ENCODE measurements at places on chromosomes 3 and 15.
A peak's percentile ranks its signal among the peaks of the same experiment; 100 is the strongest.

DNA sequence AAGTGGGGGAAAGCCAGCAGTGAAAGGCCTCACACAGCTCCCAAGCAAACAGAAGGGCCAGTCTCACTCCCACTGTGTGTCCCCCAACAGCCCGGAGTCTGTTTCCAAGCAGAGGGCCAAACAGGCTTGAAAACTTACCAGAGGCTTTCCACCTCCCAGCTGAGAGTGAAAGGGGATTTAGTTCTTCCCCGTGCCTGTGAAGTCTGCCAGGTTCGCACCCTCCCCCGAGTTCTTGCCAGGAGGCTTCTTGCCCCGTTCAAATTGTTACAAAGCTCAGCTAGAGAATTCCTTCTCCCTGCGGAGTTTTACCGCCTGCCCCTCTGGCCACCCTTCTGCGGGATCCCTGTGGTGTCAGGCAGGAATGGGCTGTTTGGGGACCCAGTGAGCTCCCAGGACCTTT, 68.0 kb upstream of the WNT7A start:
- no peak for DNase-seq

GRCh38 chr15:55742498-55742926, 440 bp downstream of the PRTG start:
- DNase-seq = peak; percentile 58

- no peak for DNase-seq
Measured at GRCh38 chr3:192223815-192224214, 503.5 kb downstream of the FGF12 start.

DNA sequence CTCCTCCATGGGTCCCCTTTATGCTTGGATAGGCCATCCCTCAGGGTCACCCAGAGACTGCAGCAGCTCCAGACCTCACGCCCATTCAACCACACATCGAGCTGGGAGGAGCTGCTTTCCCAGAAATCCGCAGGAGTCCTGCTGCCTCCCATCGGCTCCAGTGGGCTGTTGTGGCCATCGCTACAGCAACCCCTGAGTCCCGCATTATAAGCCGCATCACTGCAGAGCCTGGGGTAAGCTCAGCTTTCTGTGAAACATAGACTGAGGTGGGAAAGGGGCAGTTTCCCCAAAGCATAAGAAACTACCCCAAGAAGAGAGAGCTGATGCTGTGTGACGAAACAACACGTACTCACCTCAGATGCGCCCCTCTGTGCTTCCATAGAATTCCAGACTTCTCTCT, 35.7 kb downstream of the MRPL46 start:
- no peak for DNase-seq

DNA sequence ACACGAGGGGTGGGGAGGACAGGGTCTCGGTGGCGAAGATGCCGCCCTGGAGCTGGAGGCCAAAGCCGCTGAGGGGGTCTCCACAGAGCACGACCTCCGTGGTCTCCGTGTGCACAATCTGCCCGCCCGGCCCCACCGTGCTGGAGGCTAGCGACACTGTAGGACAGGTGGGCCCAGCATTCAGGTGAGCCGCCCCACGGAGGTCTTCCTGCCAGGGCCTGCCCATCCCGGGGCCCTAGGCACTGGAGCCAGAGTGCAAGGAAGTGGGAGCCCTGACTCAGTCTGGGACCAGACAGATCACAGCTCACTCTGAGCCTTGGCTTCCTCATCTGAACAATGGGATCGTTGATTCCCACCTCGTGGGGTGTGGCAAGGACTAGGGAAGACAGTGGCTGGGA, 25.8 kb downstream of the GRIP2 start:
- no peak for DNase-seq

DNA sequence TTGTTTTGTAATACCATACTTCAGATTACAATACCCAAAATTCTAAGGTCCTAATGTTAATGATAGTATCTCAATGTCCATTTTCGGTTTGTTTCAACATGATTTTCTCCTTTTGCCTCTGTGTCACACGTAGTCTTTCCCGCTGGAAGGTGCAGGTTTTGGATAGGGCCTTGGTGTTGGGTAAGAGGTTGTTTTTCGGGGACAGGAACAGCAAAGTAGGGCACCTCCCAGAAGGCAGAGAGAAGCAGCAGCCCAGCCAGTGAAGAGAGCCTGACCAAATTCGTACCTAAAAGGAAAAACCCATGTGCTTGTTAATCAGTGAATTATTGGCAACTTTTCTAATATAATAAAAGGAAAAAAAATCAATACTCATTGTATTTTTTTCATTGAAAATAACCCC, 14.1 kb downstream of the CLDN1 start:
- DNase-seq = no peak

GRCh38 chr3:113084777-113085176, 94.0 kb downstream of the GTPBP8 start:
- no peak for DNase-seq

GRCh38 chr3:167773584-167773983, 38.1 kb downstream of the SERPINI1 start:
- DNase-seq = no peak

DNA sequence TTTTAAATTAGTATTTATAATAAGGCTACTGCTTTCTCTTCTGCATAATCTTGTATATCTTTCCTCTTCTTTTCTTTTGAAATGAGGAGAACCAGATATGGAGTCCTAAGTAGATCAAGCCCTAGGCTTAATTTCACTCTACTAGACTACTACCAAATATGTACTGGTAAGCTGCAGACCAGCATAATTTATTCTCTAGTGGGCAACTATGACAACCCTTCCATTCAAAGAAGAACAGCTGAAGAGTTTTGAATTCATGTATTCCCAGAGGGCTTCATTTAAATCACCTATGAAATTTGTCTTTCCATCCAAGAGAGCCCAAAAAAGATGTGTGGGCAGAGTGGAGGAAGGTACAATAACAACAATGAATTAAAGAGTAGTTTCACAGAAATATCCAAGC, 10.0 kb downstream of the RAD18 start:
- DNase-seq = no peak

- DNase-seq = no peak
Measured at GRCh38 chr3:153714588-153715290, 406.5 kb upstream of the ARHGEF26 start.

GRCh38 chr15:97177151-97177577, 783.3 kb upstream of the ARRDC4 start:
- no peak for DNase-seq

- no peak for DNase-seq
Measured at GRCh38 chr3:70849911-70850699, 537.7 kb upstream of the MDFIC2 start.

GRCh38 chr15:99752556-99752955, 19.3 kb upstream of the LYSMD4 start:
- DNase-seq = no peak

GRCh38 chr15:91252756-91253155, 152.7 kb downstream of the SV2B start:
- DNase-seq = no peak

DNA sequence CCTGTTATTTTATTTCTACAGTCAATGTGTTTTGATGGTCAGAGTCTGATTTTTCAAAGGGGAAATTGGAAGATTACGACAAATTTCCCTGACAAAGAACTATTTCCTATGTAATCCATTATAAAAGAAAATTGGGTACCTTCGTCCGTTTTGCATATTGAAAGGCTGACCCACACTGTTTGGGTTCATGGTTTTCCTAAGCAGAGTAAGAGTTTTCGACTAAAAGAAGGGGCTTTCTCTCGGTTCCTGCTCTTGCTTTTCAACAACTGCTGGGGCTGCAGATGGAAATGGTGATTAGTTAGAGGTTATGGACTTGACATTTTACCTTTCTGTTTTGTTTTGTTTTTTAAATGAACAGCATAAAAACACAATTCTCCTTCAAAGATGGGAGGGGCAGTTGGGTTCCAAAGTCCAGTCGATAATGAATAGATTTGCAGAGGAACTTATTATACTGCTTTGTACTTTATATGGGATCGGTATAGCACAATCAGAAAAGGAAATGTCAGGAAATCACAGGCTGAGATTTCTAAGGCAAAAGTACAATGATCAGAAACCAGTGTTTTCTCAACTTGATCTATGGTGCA, 978 bp downstream of the KCNMB2 start:
- DNase-seq = no peak

DNA sequence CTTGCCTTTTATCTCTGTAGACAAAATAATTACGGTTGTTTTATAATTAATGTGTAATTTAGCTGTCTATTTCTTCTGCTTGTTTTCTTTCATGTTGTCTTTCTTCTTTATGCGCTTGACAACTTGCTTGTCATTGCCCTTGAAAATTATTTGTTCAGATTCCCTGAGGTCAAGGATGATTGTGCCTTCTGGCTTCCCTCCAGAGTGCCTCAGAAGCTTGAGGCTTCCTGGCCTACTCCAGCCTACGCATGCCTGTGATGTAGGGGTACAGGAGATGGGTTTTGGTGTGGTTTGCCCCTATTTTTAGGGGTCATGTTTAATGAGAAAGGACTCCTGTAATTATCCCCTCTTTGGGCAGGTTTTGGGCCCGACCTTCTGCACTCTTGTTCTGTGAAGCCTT, 231.5 kb downstream of the SV2B start:
- DNase-seq = no peak

DNA sequence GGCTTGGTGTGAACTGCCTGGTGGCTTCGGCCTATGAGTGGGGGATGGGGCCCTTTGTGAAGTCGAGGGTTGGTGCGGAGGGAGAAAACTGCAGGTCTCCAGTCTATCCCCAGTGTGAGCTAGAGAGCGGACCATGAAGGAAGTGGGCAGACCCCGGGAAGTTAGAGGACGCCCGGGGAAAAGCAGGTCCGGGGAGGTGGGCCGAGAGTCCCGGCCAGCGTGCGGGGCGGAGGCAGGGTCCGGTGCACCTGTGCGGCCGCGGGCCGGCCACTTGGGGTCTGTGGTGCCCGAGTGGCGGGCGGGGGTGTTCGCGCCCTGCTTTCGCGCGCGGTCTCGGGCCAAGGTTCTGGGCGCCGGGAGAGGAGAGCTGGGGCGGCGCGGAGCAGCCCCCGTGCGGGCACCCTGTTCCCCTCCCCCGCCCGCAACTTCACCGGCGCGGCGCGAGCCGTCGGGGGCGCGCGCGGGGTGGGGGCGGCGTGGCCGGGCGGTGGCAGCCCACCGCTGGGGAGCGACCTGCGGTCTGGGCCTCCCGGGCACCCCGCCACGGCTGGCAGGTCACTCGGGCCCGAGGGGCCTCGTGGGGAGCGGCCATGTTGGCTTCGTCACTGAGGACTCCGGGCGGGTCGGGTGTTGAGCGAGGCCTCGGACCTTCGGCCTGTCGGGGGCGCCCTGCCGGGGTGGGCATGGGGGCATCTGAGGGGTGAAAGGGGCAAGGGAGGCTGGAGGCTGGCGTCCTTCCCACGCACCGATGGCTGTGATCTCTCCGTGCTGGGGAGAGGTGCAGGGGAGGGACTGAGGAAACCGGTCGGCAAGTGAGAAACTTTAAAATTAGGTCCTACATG, 4.8 kb downstream of the UBE2E1 start:
- peak; percentile 50 for DNase-seq

GRCh38 chr3:140456974-140457373, 220.9 kb upstream of the TRIM42 start:
- no peak for DNase-seq

- no peak for DNase-seq
Measured at GRCh38 chr15:98759277-98759676, 110.9 kb downstream of the IGF1R start.

- DNase-seq = peak; percentile 95
Measured at GRCh38 chr15:68614286-68615035, 35.7 kb downstream of the CORO2B start.

DNA sequence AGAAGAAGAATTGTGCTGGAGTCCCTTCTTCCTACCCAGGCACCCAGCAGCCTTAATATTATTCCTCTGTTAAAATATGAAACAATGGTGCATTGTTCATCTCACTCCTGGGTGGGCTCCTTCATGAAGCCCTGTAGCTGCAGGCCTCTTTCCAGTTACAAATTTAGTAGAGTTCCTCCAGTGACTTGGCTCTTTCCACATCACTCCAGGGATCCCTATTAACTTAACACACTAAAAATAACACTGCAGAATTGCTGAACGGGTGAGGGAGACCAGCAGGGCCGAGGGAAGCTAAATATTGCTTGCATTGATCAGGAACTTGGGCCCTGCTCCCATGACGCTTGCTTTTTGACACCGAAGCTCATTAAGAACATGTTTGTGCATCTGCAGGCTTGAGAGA, 142.3 kb downstream of the PDCD6IP start:
- DNase-seq = no peak

DNA sequence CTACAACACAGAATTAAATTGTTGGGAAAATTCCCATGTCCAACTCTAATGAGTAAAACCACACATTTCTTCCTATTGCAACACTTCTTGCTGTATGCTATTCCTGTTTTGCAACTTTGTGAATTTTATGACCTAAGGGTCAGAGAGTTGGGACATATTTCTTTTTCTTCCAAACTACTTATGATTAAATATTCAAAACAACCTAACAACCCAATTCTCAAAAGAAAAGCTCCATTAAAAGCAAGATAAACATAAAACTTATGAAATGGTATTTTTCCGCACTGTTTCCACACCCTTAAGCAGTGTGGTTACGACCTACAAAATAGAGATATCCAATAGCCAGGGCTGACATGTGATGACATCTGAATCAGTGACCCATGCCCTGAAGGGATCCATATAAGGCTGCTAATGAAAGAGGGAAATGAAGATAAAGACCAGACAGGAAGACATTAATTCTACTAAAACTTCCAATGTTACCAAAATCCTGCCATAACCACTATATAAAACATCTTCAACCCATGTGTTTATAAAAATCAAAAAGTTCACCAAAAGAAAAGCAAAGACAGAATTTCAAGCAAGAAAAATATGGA, 45.6 kb downstream of the DMXL2 start:
- DNase-seq = no peak

DNA sequence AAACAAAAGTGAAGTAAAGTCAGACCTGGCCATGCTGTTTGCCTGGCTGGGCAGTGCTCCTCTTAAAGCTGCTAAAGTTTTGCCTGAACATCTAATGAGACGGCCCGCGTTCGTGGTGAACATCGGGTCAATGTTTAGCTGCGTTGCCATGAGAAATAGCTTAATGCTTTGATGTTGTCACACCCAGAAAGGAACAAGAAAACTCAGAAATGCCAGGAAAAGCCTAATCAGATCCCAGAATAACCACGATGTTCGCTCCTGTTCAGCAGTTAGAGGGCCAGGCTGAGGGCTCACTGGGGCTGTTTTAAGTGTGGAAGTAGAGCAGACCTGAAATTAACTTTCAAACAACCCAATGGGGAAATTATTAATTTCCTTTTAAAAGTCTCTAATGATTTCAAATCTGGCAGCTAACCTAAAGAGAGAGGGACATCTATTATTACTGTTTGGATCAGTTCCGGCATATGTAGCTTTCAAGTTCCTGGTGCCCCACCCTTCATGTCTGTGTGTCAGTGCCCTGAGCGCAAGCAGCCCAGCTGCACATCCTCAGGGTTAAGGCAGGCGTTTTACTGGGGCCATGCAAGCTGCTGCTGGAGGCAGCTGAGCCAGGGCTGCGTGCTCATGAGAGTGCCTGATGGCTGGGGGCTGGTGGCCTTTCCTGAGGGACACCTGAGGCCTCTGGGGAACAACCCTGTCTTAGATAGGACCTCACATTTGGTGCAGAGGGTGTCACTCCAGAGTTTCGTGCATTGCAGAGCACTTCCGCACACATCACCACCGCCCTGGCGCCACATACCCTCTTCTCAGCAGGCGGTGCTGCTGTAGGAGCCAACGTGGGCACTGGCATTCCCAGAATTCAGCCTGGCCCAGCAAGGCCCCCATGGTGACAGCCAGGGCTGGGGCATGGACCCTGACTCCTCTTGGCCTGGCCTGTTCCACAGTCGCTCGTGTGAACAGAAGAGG, 76.6 kb downstream of the LRRK1 start:
- no peak for DNase-seq
